ENCODE measurements at places on chromosomes 7 and 10. TPM values are rescaled to one million over a fixed set of nuclear protein-coding genes. Genes with fewer than 3 reads are reported as not detected.

PNLIPRP1 gene
- 1.2 TPM for polyA plus RNA-seq

NKX1-2 gene
- polyA plus RNA-seq: not detected

NKX2-3 gene
- polyA plus RNA-seq: 1.1 TPM

LLCFC1 gene
- polyA plus RNA-seq: not detected

LRGUK gene
- polyA plus RNA-seq: 0.07 TPM

Measured in adipose tissue (tissue), 3 donors.